NAMALWA (cell line): ENCODE measurements at places on chromosomes 2 and 18.

DNA sequence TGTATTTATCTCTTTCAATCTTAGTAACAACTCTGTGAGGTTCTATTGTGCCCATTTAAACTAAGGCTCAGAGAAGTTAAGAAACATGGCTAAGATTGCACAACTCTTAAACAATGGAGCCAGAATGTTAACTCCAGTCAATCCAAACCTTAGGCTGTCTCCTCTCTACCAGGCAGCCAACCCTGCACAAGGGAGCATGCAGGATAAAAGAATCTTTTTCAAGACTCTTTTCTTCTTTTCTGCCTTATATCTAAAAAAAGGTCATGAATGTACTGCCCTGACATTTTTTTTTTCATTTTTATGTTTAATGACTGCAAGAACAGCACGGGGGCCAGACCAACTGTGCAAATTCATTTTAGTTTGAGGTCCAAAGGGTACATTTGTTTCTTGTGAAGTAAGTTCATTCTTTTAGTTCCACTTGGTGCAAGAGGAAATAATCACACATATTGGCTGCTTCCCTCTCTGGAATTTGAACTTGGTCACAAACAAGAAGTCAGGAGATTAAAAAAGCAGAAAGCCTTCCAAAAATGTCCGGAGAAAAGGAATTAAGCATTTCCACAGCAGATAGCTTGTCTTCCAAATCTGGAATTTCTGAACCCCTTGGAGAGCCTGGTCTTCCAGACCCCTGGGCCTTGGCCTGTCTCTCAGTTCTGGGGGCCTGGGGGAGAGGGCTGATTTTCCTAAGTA lies 96.0 kb upstream of the RIOK3 start:
- DNase-seq: no peak

GRCh38 chr18:10965119-10965518 lies 184.2 kb downstream of the PIEZO2 start:
- no peak for DNase-seq

DNA sequence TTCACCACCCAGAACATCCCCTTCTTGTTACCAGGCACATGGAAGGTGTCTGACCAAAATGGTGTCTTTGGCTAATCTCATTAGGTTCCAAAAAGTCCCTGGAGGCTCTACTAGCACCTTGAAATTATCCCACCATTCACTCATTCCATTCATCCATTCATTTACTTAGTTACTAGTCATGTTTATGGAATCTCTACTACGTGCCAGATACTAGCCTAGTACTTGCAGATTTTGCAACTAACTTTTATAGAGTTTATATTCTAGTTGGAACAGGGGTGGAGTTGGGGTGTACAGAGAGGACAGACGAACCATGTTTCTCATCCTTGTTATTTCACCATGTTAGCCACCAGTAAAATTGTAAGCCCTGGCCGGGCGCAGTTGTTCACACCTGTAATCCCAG lies 4.0 kb upstream of the NOP58 start:
- no peak for DNase-seq

DNA sequence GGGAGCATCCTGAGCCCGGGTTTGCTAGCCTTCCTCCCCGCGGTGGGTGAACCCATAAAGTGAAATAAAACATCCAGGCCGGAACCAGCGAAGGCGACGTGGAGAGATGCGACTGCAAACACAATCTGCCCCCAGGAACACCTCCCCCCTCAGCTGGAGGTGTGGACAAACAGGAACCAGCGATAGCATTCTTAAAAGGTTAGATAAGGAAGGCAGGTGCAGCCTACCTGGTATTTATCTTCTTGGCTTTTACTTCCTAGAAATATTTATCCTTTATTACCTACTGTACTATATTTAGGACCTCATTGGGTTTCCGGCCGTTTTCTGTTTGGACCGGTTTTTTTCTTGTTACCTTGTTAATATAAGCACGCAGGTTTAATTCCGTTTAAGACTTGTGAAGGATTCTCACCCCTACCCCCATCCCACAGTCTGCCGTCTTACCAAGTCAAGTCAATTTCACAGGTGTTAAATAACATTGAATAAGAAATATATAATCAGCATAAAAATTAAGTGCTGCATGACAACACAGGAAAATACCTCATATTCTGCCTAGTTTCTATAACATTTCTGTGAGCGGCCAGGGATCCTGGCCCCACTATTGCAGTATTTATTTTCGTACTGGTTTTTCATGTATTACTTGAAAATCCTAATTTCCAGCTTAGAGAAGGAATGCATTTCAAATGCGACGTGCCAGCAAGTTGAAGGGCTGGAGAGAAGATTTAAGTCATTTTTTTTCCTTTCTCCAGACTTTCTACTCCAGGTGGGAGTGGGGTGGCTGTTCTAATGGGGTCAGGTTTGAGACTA lies 224.0 kb upstream of the ID2 start:
- no peak for DNase-seq

GRCh38 chr2:121897335-121897970 lies 142.0 kb downstream of the TSN start:
- peak; percentile 77 for DNase-seq

DNA sequence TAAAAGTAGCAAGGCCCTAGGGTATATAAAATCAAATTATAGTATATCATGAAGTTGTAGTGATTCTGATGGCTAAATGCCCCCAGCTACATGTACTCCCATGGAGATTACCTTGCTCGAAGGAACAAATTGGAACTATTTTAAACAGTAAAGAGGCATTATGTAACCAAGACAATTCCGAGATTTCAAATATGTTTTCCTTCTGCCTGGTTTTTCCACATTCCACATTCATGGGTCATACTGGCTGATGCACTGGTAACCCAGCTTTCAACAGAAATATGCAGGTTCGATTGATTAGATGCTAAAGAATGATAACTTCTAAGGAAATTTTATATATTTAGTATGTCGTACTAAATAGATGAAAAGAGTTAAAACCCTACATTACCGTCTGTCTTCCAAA lies 62.3 kb upstream of the MGAT4A start:
- DNase-seq: no peak

- DNase-seq: no peak
Observed at GRCh38 chr2:118773826-118774225, 73.6 kb downstream of the EN1 start.

DNA sequence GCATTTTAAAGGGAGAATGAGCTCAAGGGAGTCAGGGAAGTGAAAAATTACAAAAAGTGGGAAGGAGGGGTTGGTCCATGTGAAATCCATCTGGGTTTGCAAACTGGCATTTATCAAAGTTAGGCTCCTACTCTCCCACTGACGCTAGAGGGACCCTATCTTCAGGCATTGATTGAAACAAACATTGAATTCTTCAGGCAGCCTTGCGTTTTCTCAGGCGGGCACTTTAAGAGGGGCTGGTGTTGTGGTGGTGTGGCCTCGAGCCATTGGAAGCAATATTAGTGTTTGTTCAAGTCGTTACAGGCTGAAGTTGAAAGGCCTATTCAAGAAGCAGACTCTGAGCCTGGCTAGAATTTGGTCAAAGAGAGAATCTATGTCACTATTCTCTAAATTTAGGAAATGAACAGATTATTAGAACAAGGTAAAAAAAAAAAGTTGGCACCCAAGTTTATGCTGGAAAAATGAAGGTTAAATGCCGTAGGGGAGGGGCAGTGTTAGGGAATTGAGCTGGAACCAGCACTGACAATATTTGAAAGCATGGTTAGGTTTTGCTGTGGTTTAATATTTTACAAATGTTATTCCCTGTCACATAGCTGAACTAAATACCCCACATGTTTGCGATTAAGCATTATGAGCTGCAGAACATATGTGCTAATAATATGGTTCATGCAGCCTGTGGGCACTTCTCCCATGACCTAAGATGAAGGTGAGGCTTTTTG lies 36.8 kb downstream of the STON1 start:
- no peak for DNase-seq
